ENCODE measurements at places on chromosomes 2 and 18.
A peak's percentile ranks its signal among the peaks of the same experiment; 100 is the strongest.

DNA sequence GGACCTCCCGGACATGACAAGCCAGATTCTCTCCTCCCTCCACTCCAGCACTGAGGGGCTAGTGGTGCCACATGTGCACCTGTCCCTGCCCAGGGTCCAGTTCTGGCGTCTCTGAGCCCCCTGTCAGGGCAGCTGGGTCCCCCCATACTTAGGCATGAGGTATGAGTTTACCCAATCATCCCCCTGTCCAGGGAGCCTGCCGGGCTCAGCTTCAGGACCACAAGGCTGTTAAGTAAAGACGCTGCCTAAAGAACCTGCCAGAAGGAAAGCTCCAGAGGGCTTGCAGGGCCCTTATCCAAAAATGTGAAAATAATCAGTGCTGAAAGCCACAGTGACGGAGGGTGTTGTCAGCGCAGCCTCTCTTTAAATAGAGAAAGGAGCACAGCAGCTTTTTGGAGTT is 40.0 kb downstream of the SH3BP4 start:
- no peak for DNase-seq

- DNase-seq: peak; percentile 56
Observed at GRCh38 chr2:4762951-4763376, 929.2 kb upstream of the SOX11 start.

- no peak for DNase-seq
Observed at GRCh38 chr18:78643004-78643403, 336.6 kb upstream of the SALL3 start.

DNA sequence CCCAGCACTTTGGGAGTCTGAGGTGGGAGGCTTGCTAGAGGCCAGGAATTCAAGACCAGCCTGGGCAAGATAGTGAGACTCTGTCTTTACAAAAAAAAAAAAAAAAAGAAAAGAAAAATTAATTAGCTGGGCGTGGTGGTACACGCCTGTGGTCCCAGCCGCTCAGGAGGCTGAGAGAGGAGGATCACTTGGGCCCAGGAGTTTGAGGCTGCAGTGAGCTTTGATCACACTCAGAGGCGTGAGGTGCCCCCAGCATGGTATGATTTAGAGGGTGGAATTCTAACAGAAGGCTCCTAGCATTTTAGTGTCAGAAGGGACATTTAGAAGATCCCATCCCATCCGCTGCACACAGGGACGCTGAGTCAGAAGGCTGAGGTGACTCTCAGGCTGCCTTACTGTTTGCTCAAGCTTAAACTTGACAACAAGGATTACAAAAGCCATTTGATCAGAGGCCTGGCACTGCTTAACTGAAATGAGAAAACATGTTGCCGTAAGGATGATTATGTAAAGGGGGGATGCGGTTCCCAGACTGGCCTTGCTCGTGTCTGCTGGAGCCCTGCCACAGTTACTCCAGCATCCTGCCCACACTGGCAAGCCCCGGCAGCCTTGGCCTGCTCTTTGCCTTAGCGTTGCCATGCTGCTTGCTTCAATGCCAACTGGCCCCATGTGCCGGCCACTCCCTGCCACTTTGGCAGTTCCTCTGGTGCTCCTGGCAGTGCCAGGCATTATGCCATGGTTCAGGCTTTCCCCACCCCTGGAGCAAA is 45.6 kb upstream of the SLC1A4 start:
- no peak for DNase-seq

DNA sequence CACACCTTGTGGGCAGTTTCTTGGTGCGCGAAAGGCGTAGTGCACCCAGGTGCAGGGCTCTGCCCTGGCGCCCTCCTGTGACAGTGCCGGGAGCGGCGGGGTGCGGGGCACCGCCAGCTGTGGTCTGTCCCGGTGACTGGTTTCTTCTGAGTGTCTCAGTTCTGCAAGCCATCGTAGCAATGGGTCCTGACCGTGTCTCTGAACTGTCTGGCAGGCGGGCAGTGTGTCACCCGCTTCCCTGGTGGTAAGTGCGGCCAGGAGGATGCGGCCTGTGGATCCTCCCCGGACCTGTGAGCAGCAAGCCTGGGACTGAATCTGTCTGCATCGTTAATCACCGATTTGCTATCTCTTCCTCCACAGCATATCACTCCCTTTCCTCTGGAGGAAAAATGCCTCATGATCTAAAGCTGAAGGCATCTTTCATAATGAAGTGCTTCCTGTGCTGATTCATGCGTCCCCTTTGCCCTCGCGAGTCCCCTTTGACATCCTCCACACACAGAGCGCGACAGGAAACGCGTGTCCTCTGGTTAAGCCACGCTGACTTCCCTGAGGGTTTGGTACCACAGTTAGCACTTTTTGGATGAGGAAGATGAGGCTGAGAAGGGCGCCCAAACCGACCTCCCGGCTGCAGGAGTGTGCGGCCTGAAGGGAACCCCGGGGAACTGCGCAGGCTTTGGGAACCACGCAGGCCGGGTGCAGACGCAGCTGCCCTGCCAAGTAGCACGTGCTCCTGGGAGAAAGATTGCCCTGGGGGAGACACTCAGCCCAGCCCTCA is 416.0 kb upstream of the HS6ST1 start:
- DNase-seq: peak; percentile 67

GRCh38 chr18:60905699-60906098 is 427.5 kb upstream of the CDH20 start:
- no peak for DNase-seq

DNA sequence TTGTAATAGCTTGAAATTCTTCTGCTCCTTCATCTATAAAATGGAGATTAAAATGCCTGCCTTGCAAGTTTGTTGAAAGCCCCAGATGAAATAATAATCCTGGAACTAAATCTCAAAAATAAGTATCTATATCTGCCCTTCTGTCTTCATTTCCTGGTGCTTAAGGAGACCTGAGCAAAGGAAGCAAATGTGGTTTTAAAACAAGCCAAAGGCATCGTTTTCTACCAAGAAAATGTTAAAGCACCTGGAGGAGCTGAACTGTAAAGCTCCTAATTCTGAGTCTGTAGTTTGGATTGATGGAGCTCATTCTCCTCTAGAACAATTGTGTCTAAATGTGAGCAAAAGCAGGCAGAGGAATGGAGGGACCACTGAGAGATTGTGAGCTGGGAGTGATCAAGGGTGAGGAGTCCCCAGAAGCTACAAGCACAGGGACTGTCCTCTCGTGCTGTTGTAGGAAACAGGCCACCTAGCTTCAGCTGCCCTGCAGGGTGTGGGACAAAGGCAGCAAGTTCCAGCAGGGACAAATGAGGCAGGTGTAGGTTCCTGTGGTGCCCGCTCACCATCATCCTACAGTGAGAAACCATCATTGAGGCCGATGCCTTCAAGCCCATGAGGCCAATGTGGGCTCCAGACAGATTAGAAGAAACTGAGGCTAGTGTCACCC is 420.7 kb upstream of the TRIB2 start:
- DNase-seq: no peak

- peak; percentile 50 for DNase-seq
Observed at GRCh38 chr18:48539406-48540250, 797 bp downstream of the CTIF start.
